Prostate gland (tissue), 2 donors: ENCODE measurements at places on chromosomes 1 and 21. TPM values are rescaled to one million over a fixed set of nuclear protein-coding genes. Genes with fewer than 3 reads are reported as not detected.

- H3K4me1 ChIP-seq: peaks cover 7% of the 10 kb centered on the region
- H3K27ac ChIP-seq: no peak overlapping the region
- H3K36me3 ChIP-seq: peaks cover 12% of the 10 kb centered on the region
- H3K4me3 ChIP-seq: no peak overlapping the region
- H3K27me3 ChIP-seq: no peaks in the 10 kb centered on the region
- DNase-seq: no peak
Measured at GRCh38 chr1:110404401-110404800, 3.1 kb downstream of the LAMTOR5 start.

GRCh38 chr1:22184892-22185612 lies 42.2 kb upstream of the WNT4 start:
- DNase-seq: no peak
- H3K4me1 ChIP-seq: no peaks in the 10 kb centered on the region
- no peak overlapping the region for H3K4me3 ChIP-seq
- no peaks in the 10 kb centered on the region for H3K36me3 ChIP-seq
- H3K27ac ChIP-seq: no peak overlapping the region

- no peaks in the 10 kb centered on the region for H3K27me3 ChIP-seq
- no peaks in the 10 kb centered on the region for H3K4me1 ChIP-seq
- no peaks in the 10 kb centered on the region for H3K36me3 ChIP-seq
- H3K27ac ChIP-seq: no peak overlapping the region
- H3K4me3 ChIP-seq: no peak overlapping the region
- DNase-seq: no peak
Measured at GRCh38 chr1:7186382-7187111, 401.3 kb downstream of the CAMTA1 start.

DNA sequence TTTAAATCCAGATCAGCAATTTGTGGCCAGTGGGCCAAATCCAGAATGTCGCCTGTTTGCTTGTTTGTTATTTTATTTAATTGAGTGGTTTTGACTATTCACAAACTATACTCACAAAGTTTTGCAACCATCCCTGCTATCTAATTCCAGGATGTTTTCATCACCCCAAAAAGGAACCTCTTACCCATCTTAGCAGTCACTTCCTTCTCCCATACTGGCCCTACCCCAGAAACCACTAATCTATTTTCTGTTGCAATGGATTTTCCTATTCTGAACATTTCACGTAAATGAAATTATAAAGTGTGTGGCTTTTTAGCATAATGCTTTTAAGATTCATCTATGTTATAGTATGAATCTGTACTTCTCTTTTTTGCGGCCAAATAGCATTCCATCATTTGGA lies 41.3 kb downstream of the WDTC1 start:
- no peak overlapping the region for H3K27ac ChIP-seq
- H3K27me3 ChIP-seq: no peaks in the 10 kb centered on the region
- no peaks in the 10 kb centered on the region for H3K4me1 ChIP-seq

C1orf21 gene
- total RNA-seq: 28.8 TPM

LIN28A gene
- total RNA-seq: not detected

DNA sequence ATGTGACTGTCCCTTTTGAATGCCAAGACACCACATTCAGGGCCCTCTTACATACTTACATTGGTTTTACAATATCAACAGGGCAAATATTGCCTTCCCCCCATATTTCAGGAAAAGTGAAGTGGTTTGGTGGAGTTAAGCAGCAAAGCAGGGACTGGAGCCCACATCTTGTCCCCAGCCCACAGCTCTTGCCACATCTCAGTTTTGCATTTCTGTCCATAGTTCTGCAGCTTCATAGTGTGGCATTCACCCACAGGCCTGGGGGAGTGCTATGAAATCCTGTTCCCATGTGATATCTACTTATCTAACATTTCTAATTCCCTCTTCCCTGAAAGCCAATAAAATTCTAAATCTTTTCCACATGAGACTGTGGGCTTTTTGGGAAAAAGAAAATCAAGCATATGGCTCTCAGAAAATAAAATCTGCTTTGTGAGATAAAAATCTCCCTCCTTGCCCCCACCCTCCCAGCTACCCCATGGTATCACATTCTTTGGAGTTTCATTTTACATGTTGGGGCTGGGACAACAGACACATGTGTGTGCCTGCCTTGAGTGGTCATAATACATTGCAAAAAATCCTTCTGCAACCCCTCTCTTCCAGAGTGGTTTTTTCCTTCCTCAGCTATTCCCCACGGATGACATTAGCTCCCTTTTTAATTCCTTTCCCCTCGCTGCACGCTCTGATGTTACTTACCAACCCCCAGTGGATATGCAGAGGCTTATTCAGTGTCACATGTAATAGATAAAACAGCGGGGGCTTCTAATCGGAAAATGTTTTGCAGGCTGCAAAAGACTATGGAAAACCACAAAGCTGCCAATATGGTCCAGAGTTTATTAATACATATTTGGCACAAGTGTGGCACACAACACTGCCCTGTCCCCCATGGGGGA lies 20.5 kb upstream of the CD2 start:
- H3K27ac ChIP-seq: no peak overlapping the region
- H3K4me3 ChIP-seq: no peak overlapping the region
- H3K36me3 ChIP-seq: no peaks in the 10 kb centered on the region
- no peak for DNase-seq
- H3K4me1 ChIP-seq: no peaks in the 10 kb centered on the region

GRCh38 chr1:4868521-4868920 lies 214.1 kb downstream of the AJAP1 start:
- H3K27me3 ChIP-seq: no peaks in the 10 kb centered on the region
- no peak overlapping the region for H3K4me3 ChIP-seq
- H3K27ac ChIP-seq: no peak overlapping the region
- H3K4me1 ChIP-seq: no peaks in the 10 kb centered on the region
- no peak for DNase-seq

NES gene
- total RNA-seq: 11.2 TPM

DNA sequence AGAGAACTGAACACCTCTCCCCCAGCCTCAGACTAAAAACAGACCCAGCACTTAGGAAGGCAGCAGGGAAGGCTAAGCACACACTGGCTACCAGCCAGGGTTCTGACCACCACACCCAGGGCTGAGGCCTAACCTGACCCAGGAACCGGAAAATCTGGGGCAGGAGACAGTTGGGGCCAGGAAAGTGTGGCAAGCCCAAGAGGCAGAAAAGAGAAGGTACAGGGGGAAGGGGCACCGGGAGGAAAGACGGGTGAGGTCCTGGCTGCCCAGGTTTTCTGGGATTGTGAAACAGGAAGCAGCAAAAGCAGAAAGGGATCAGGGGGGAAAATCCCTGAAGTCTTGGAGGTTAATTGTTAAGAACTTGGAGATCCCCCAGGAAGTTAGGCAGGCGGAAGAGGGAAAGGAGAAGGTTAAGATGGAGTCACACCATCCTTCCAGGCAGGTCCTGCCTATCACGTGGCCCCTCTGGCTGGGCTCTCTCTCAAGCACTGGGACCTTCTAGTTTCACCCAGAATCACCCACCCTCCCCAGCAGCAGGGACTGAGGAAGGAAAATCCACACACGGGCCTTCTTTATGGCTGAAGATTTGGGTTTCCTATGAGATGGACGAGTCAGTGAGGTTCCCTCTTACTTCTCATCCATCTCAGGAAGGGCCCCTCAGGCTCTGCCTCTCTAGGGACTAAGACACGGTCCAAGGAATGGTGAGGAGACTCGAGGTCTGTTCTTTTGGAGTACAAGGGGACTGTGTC lies 2.6 kb downstream of the HDGF start:
- peak overlapping the region; percentile 97 for H3K27ac ChIP-seq
- H3K36me3 ChIP-seq: peaks cover 10% of the 10 kb centered on the region
- peaks cover 26% of the 10 kb centered on the region for H3K4me1 ChIP-seq
- no peak for DNase-seq
- no peaks in the 10 kb centered on the region for H3K27me3 ChIP-seq
- H3K4me3 ChIP-seq: peak overlapping the region; percentile 99

CFH gene
- total RNA-seq: 23.5 TPM

GRCh38 chr1:21624571-21625389 lies 44.4 kb downstream of the RAP1GAP start:
- DNase-seq: no peak
- no peaks in the 10 kb centered on the region for H3K36me3 ChIP-seq
- no peaks in the 10 kb centered on the region for H3K27me3 ChIP-seq
- peaks cover 32% of the 10 kb centered on the region for H3K4me1 ChIP-seq
- no peak overlapping the region for H3K4me3 ChIP-seq

GRCh38 chr21:44949779-44950198 lies 10.0 kb downstream of the SLX9 start:
- no peaks in the 10 kb centered on the region for H3K4me1 ChIP-seq
- H3K27me3 ChIP-seq: no peaks in the 10 kb centered on the region
- no peak overlapping the region for H3K27ac ChIP-seq
- H3K4me3 ChIP-seq: no peak overlapping the region
- peak; percentile 84 for DNase-seq

LENEP gene
- not detected for total RNA-seq

DNA sequence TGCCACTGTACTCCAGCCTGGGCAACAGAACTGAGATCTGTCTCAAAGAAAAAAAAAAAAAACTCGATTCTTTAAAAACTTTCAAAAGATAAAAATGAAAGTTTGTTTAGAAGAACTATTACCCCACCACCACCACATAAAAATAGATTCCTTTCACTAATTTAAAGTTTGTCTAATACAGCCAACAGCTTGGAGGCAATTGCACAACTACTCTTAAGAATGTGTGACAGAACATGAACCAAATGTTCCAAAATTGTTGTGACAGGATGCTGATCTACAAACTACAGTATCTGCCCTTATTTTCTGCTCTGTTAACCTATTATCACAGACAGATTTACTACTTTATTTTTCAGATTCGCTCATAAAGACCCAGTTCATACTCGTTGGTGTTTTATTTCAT lies 5.5 kb upstream of the TGFBR3 start:
- DNase-seq: no peak
- no peak overlapping the region for H3K4me3 ChIP-seq
- H3K27me3 ChIP-seq: no peaks in the 10 kb centered on the region

DNA sequence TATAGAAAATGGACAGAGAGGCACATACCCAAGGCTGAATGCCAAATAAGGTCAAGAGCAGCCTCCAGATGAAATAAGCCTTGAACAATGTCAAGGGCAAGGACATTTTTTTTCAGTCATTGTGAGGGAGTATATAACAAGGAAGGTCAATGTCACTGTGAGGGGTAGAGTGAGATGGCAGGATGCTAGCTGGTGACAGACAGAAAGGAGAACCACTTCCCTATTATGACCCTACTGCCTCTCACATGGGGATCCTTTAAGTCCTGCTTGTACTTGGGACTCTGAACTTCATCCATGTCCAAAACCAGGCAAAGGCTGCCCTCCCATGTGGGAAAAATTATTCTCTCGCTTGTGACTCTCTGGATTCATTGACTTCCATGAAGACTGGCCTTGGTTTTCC lies 119.5 kb upstream of the COA6 start:
- H3K27ac ChIP-seq: no peak overlapping the region
- H3K27me3 ChIP-seq: no peaks in the 10 kb centered on the region
- DNase-seq: no peak
- no peak overlapping the region for H3K4me3 ChIP-seq

S100A9 gene
- 45.2 TPM for total RNA-seq

GRCh38 chr1:55535724-55536544 lies 320.8 kb upstream of the USP24 start:
- no peak for DNase-seq
- H3K4me1 ChIP-seq: no peaks in the 10 kb centered on the region
- H3K27ac ChIP-seq: no peak overlapping the region
- no peaks in the 10 kb centered on the region for H3K36me3 ChIP-seq

PADI2 gene
- 1.1 TPM for total RNA-seq

- DNase-seq: no peak
- H3K4me3 ChIP-seq: peak overlapping the region; percentile 74
- H3K4me1 ChIP-seq: peaks cover 19% of the 10 kb centered on the region
- H3K36me3 ChIP-seq: no peaks in the 10 kb centered on the region
- H3K27ac ChIP-seq: peak overlapping the region; percentile 92
Measured at GRCh38 chr1:155051342-155051776, 243 bp downstream of the ADAM15 start.

DNA sequence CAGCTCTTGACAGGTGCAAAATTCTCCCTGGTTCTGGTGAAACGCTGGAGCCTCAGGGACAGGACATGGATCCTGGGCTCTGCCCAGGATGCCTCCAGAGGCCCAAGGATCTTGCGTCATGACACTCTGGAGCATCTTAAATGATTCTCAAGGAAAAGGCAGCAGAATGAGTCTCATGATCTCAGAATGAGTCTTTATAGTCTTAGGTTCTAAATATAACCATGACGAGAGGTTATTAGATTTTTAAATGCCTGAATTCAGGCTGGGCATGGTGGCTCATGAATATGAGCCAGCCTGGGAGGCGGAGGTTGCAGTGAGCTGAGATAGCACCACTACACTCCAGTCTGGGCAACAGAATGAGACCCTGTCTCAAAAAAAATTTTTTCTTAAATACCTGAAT lies 55.5 kb downstream of the ECE1 start:
- no peak overlapping the region for H3K4me3 ChIP-seq
- H3K36me3 ChIP-seq: peaks cover 5% of the 10 kb centered on the region
- no peak overlapping the region for H3K27ac ChIP-seq
- H3K4me1 ChIP-seq: no peaks in the 10 kb centered on the region
- H3K27me3 ChIP-seq: no peaks in the 10 kb centered on the region
- no peak for DNase-seq

GRCh38 chr21:42850866-42851391 lies 28.4 kb downstream of the WDR4 start:
- H3K4me1 ChIP-seq: no peaks in the 10 kb centered on the region
- H3K36me3 ChIP-seq: peaks cover 8% of the 10 kb centered on the region
- no peak overlapping the region for H3K4me3 ChIP-seq
- no peak for DNase-seq

- H3K27ac ChIP-seq: peak overlapping the region; percentile 68
- H3K4me1 ChIP-seq: peaks cover 4% of the 10 kb centered on the region
- no peaks in the 10 kb centered on the region for H3K36me3 ChIP-seq
- no peaks in the 10 kb centered on the region for H3K27me3 ChIP-seq
Measured at GRCh38 chr1:156193208-156193487, 756 bp upstream of the SLC25A44 start.

ZMPSTE24 gene
- total RNA-seq: 32.8 TPM

GRCh38 chr1:224710196-224710595 lies 94.1 kb downstream of the CNIH3 start:
- H3K27ac ChIP-seq: no peak overlapping the region
- no peak for DNase-seq
- no peaks in the 10 kb centered on the region for H3K27me3 ChIP-seq
- no peaks in the 10 kb centered on the region for H3K4me1 ChIP-seq
- no peaks in the 10 kb centered on the region for H3K36me3 ChIP-seq

- no peak for DNase-seq
- H3K27me3 ChIP-seq: no peaks in the 10 kb centered on the region
- H3K4me1 ChIP-seq: no peaks in the 10 kb centered on the region
- no peak overlapping the region for H3K27ac ChIP-seq
- H3K36me3 ChIP-seq: no peaks in the 10 kb centered on the region
Measured at GRCh38 chr1:193221651-193222050, 35.2 kb upstream of the B3GALT2 start.

DNA sequence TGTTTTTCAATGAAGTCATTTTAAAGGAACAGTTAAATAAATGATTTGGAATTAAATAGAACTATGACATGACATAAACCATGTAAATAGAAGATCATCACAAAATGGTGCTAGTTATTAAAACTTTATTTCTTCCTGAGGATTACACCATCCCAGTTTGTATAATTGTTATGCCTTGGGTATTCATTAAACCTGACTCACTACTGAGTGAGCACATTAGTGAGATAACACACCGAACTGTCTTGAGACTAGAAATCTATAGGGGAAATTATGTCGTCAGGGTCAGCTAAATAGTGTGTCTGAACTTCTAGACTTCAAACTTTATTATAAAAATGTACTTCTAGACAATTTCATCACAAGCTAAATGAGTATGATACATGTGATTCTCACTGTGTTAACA lies 189.4 kb downstream of the NCAM2 start:
- H3K36me3 ChIP-seq: no peaks in the 10 kb centered on the region
- no peaks in the 10 kb centered on the region for H3K4me1 ChIP-seq
- no peak overlapping the region for H3K4me3 ChIP-seq
- no peak overlapping the region for H3K27ac ChIP-seq
- DNase-seq: no peak

SPATA46 gene
- 0.62 TPM for total RNA-seq
